Fibroblast of the aortic adventitia (primary cell): ENCODE measurements at places on chromosomes 4 and X.

DNA sequence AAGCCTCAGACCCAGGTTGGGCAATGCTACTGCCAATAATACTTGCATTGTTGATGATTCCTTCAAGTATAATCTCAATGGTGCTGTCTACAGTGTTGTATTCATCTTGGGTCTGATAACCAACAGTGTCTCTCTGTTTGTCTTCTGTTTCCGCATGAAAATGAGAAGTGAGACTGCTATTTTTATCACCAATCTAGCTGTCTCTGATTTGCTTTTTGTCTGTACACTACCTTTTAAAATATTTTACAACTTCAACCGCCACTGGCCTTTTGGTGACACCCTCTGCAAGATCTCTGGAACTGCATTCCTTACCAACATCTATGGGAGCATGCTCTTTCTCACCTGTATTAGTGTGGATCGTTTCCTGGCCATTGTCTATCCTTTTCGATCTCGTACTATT, 7.4 kb downstream of the LPAR4 start:
- DNase-seq, result no peak

GRCh38 chr4:94802091-94802490, 44.3 kb downstream of the BMPR1B start:
- no peak for DNase-seq

DNA sequence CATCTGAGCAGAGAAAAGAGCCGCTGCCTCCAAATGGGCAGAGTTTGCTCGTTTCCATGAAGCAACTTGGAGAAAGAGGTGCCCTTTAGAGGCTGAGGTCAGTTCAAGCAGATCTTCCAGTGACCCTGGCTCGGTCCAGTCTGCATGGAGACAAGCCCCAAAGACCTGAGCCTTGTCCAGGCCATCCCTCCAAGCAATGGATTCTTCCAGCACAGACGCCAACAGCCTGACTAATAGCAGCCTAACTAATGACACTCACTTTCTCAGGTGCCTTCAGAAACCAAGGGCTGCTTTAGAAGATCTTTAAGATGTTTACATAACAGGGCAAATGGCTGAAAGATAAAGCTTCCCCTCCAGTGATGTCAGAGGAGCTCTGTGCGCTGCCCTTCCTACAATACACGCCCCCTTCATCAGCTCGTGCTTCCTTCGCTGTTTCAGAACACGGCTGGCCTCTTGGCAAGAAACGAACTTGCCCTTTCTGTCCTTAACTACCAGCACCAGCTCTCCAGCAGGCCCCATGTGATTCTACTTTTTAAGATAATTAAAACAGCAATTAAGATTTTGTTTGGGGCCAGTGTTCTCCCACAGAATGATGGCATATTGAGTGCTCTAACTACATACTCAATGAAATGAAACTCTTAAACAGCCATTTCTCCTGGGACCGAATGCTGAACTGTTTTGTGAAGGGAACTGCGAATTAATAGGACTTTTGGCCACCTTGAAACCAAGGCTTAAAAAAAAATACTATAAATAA, 119.0 kb downstream of the GPR143 start:
- DNase-seq, result peak; percentile 23

DNA sequence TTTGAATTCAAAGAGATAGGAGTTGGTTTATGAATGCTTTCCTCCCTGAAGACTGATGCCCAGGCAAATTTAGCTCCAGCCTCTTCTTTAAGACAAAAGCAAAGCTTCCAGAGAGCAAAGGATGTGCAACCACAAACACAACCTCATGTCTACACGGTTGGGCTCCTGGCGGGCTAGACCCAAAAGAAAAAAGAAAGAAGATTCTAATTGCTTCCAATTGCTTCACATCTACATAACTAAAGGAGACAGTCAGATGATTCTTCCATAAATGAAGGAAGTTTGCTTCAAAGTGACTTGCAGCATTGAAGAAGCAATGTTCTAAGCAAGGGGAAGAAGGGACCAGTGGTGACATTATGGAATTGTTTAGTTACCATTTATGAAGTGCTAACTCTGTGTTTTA, 1603.0 kb upstream of the TENM3 start:
- DNase-seq, result no peak

GRCh38 chrX:40953369-40953768, 131.9 kb upstream of the USP9X start:
- DNase-seq, result no peak

DNA sequence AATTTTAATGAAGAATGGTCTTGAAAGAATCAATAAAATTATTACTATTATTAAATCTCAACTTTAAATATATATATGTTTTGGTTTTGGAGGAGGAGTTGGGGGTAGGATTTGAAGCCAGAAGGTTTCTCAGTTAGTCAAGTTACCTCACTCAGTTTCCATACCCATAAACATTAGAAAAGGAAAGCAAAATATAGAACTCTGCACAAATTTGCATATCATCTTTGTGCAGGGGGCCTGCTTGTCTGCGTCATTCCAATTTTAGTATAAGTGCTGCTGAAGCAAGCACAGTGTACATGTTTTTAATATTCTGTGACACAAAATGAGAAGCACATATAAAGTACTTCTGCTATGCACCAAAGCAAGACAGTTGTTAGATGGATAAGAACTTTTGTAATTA, 47.5 kb upstream of the SCRG1 start:
- DNase-seq, result no peak

GRCh38 chr4:79927931-79928330, 145.1 kb downstream of the ANTXR2 start:
- DNase-seq, result no peak

DNA sequence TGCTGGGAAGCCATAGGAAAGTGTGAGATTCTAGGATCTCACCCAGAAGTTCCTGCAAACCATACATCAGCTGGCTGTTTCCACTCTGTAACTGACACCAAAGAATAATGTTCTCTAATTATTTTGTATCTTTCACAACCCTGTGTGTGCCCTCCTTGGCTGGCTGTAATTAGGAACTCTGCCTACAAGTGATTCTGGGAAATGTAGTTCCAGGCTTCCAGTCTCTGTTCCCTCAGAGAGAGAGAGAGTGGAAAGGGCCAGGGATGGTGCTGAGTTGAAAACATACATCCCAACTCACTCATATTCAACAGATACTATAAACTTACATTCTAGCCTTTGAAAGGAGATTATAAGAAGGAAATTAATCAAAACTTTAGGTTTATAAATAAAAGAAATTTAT, 57.5 kb upstream of the C1QTNF7 start:
- DNase-seq, result no peak

DNA sequence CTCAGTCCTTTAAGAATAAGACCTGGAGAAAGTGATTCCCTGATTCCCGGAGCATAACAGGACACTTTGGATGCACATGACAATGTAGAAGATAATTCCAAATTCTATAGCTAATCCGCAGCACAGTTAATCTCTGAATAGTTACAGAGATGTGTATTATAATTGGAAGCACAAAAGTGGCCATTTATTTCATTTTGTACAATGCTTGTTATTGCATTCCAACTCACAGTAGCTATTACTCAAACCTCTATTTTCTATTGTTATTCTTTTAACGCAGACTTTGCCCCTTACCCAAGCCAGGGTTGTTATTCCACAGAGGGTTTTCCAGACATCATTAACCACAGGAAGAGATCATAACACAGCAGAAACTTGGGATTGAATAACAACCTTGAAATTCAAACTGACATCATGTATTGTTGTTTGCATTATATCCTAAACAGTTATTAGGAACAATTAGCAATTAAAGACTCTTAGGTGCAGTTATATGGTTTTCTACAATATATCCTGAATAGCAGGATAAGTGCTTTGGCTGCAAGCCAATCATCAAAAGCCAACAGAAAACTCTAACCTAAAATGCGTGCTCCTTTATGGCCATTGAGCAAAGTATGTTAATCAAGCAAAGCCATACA, 984.0 kb upstream of the TENM3 start:
- DNase-seq, result no peak

- no peak for DNase-seq
These were observed 93.2 kb downstream of the FAM13A start for GRCh38 chr4:88963817-88964216.

DNA sequence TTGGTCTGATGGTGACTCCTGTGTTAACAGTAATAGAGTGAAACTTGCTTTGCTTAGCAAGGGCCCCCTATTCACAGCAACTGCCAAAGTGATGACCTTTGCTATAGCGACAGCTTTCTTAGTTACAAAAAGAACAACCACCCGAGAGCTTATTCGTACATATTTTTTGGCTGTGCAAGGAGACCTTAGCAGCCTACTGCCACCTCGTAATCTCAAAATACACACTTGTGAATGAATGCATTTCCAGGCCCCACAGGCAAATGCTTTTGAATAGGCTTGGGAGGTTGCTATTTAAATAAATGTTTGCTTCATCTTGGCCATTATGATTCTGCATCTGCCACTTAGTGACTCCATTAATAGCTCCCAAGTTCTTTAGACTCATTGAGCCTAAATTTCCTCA, 47.4 kb downstream of the CCDC149 start:
- no peak for DNase-seq

GRCh38 chrX:94045724-94046123, 371.7 kb downstream of the FAM133A start:
- DNase-seq, result no peak

- DNase-seq, result no peak
These were observed 331.8 kb downstream of the DKK2 start for GRCh38 chr4:106704253-106704870.

DNA sequence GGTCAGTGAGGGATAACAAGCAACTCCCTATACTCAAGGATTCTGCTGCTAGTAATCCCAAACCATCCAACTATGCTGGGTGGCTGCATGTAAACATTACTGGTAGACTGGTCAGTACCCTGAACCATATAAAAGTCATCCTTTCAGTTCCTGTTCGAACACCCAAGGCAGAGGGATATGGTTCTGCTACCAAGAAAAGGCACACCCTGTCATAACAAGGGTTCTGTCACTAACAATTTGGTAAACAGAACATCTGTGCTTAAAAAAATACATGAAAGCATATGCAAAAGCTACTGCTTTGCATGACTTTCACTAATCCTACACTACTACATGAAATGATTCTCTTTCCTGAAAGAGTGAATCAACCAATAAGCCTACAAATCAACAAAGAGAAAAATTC, 76.8 kb upstream of the MCF2 start:
- DNase-seq, result no peak

DNA sequence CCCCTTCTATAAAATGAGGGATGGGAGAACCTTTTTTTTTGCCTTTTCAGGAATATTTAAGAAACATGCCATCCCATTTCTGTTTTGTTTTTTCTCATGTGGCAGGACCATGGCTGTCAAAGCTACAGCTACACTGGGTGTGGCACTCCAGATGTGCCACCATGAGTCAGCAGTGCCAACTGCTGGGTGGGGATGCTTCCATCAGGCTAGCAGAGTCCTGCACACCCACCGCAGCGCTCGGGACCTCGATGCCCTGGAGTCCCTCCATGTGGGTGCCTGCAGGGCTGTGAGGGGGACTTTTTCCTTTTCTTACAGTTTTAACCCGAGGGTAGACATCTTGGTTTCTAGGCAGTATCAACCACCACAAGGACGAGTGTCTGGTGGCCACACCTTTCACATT, 352.6 kb downstream of the NR3C2 start:
- no peak for DNase-seq

DNA sequence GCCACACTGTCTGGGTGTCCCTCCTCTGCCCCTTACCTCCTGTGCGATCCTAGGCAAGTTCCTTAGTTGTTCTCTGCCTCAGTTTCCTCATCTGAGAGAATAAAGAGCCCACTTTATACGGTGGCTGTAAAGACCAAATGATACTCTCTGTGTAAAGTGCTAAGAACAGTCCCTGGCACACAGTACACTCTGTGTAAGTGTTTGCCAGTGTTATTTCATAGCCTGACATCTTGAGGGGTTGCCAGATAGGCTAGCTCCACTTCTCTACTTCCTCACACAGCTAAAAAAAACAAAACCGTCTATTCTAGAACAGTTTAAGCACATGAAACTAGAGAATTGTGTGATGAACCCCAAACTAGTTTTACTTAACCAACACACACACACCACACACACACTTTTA, 17.1 kb downstream of the SPON2 start:
- peak; percentile 30 for DNase-seq

GRCh38 chr4:132707955-132708354, 441.1 kb upstream of the PCDH10 start:
- no peak for DNase-seq

DNA sequence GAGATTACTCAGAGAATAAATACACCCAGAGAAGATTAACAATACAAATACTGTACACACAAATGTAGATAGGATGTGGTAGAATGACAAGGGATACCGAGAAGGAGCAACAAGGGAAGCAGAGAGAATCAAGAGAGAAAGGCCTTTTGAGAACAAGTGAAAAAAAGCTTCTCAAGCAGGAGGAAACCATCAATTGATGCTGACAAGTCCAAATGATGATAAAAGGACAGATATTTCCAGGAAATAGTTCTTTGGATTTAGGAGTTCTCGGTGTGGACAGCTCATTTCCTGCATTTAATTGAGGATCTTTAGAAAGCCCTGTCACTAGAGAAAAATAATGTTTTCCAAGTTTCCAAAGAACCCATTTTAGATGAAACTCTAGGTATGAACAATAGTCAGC, 48.1 kb downstream of the NPY5R start:
- DNase-seq, result no peak

DNA sequence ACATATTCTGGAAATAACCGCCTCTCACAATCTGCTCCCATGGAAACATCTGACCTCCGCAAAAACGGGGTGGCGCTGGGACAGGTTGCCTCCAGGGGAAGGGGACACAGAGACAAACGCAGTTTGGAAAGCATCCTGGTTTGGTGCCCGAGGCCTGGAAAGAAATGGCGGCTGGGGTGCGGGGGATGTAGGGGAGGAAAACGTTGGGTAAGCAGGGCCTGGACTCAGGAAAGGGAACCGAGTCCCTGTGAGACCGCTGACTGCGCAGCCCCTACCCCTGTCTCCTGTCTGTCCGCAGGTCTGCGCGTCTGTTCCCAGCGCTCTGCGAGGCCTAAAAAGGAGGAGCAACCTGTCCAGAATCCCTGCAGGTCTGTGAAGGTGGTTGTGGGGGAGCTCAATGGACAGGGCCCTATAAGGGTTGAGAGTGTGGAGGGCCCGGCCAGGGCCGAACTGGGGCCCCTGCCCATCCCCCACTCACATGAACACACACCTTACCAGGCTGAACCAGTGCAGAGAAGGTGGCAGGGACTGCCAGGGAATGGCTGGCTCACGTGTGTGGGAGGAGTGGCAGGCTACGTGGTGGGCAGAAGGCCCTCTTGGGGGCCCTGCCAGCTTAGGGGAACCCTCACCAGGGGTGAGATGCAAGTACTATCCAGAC, 672 bp downstream of the TCEAL3 start:
- DNase-seq, result no peak

DNA sequence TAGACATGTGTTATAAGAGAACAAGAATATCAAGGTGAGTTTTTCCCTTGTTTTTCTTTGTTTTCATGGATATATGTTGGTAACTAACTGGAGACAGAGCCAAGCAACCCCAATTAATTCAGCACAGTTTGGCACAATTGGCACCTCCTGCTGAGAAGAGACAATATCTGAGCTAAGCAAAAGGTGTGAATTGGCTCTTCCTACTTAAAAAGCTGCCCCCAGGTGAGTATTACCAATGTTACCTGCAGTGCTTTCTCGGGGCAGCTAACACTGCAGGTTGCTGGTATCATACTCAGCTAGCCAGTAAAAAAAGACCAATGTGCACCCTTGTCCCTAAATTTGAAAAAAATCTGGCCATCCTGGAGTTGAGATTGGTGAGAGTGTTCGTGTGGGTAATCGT, 871.2 kb upstream of the TENM3 start:
- DNase-seq, result no peak
